Stimulated activated CD4-positive, alpha-beta T cell treated with anti-CD3 and anti-CD28 coated beads, Interleukin-4, amount 100 ng/mL, for 4 hours (primary cell): ENCODE measurements at places on chromosomes 5 and 9.

- DNase-seq, result no peak
Observed at GRCh38 chr5:58703925-58704555, 121.2 kb downstream of the RAB3C start.

DNA sequence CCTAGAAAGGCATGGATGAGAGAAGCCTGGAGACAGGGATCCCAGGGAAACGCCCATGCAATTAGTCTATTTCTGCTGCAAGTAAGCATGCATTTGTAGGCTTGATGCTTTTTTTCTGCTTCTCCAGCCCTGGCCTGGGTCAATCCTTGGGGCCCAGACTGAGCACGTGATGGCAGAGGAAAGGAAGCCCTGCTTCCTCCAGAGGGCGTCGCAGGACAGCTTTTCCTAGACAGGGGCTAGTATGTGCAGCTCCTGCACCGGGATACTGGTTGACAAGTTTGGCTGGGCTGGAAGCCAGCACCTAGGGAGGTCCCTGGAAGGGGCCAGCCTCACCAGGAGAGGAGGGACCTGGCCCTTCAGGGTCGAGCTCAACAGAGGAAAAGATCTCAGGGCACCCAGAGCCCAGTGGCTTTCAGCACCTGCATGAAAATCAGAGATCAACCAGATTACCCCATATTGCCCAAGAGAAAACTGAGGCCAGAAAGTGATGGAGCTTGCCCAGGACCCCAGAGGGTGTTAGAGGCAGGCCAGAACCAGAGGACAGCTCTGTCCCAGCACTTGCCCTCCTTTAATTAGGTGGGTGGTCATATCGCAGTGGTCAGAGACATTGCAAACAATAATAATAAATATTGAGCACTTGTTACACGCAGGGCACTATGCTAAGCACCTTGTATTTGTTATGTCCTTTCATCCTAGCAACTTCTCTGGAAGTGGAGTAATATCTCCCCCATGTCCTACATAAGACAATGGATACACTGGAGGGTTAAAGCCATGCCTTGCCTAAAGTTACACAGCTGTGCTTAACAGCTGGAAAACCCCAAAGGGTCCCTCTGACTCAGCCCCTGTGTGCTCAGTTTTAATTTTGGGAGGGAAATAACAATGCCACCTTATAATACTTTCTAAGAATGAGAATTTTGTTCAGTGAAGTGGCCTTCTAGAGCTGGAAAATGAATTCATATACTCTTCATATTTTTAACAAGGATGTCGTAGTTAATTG, 67.1 kb downstream of the KLF4 start:
- no peak for DNase-seq

DNA sequence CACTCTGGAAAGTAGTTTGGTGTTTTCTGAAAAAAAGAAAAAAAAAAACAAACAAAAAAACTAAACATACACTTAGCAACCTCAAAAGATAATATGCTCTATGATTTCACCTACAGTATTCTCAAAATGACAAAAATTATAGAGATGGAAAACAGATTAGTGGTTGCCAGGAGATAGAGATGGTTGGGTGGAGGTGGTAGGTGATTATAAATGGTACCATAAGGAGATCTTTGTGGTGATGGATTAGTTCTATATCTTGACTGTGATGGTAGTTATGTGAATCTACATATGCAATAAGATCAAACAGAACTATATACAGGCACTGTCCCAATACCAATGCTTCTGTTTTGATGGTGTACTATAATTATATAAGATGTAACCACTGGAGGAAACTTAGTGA, 32.0 kb downstream of the PTBP3 start:
- no peak for DNase-seq

GRCh38 chr9:84139296-84140070, 158.9 kb downstream of the RMI1 start:
- no peak for DNase-seq

DNA sequence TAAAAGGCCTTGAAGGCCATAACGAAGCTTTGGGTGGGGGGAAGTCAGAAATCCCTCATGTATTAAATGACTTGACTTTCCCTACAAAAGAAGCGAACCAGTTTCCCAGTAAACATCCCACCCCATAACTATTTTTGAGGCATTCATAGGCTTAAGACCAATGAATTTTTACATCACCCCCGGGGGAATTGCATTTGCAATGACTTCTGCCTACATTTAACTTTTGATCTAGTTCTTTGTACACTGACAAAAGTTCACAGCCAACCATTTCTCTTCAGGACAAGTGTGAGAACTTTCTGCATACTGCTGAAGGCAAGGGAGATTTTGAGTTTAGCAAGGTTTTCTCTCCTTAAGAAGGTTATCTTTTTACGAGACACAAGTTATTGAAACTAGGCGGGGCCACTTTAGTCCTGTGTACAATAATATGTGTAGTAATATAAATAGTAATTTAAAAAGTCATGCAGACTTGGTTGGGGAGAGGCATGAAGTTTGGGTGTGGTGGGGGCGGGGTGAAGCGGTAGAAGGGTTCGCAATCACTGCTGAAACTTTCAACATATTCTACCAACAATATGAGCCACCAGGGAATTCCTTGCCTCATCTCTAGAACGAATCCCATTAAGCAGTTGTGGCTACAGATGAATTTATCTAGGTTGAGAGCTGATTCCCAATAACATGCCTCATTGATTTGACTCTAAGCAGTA, 2.5 kb downstream of the TJP2 start:
- DNase-seq, result no peak

GRCh38 chr9:132350861-132351315, 3.9 kb downstream of the SETX start:
- DNase-seq, result no peak

DNA sequence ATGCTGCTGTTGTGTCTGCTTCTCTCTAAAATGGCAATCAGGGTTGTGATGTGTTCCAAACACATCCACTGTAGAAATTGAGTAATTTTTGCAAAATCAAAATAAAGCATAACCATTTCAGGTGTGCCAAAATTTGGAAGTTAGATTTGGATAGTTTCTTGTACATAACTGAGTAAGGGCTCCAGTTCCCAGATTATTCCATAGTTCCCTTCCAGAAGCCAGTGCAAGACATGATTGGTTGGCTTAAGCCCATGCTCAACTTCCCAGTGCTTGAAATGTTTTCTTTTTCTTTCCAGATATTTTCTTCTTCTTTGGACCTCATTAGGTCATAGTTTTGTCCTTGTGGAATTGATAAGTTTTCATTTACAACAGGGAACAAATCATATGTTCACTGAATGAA, 64.2 kb downstream of the SNCAIP start:
- DNase-seq, result no peak

DNA sequence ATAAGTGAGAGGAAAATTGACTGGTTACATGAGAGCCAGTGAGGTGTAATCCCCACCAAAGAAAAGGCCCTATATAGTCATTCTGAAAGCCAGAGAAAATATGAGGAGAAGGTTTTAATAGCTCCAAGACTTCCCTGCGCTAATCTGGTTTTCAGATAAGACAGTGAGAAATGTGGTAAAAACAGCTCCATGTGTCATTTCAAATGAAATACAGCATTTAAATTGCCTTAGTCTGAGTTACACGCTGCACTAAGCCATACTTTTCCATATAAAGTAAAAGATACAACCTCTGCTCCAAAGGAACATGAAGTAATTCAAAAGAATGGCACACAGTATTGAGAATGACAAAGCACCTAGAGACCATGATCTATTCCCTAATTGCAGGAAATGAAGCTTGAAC, 378.0 kb upstream of the PDE4D start:
- no peak for DNase-seq

- no peak for DNase-seq
Observed at GRCh38 chr5:59798862-59799667, 94.5 kb downstream of the PDE4D start.

GRCh38 chr5:145924849-145925248, 11.5 kb upstream of the SH3RF2 start:
- DNase-seq, result no peak

DNA sequence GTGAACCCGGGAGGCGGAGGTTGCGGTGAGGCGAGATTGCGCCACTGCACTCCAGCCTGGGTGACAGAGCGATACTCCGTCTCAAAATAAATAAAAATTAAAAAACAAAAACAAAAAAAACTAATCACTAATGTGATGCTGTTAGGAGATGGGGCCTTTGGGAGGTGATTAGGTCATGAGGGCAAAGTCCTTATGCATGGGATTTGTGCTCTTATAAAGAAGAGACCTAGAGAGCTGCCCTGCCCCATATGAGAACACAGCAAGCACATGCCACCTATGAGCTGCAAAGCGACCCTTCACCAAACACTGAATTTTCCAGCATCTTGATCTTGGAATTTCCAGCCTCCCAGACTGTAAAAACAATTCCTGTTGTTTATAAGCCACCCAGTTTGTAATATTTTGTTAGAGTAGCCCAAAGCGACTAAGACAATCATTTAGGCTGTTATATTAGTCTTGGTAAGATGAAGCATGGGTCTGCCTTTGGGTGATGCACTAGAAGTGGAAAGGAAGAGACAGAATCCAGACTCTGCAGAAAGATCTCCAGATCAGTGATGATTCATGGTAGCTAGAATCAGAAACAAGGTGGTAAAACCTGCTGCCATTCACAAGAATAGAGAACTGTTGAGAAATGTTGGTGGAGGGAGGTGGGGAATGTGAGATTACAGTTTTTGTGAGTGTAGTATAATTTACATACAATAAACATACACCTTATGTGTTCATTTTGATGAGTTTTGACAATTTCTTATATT, 26.2 kb downstream of the GPR21 start:
- DNase-seq, result no peak

- peak; percentile 45 for DNase-seq
Observed at GRCh38 chr5:54905942-54906537, 79.4 kb downstream of the ESM1 start.

- DNase-seq, result no peak
Observed at GRCh38 chr9:35510754-35511428, 21.0 kb downstream of the RUSC2 start.

- no peak for DNase-seq
Observed at GRCh38 chr5:115813719-115814118, 2.7 kb downstream of the CDO1 start.

DNA sequence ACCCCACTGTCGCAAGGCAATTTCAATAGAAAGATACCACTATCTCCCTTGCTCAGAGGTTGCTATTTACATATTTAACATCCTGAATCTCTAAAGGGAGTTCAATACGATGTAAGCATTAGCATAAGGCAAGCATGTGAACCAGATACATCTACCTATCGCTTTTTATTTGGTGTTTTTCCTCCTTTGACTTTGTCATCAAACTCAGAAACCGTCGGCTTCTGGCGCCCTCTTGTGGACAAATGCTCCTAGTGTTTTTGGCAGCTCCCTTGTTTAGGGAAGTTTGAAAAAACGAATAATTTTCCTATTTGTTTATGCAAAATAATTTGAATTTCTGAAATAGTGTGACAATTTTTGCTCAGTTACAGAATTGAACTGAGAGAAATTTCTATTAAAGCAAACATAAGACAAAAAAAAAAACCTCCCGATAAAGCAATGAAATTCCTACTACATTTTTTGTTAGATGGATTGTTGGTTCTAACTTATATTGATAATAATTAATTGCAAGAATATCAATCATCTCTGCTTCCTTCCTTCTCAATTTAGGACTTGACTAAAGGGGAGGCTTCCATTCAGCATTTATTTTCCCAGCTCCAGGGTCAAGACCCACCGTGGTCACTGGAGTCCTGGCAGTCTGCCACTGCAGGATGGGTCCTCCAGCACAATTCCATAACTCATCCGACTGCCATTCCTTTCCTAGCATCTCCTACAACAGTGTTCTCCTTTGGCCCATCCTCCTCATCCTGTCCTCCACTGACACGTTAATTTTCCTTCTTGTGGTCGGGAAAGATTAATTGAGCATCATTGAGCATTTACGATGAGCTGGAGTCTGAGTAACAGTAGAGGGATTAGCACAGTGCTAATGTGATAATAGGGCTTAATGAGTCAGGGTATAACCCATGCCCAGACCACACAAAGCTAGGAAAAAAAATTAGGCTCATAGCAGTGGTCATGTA, 131.8 kb upstream of the CHD1 start:
- peak; percentile 73 for DNase-seq

- DNase-seq, result no peak
Observed at GRCh38 chr9:70043689-70044489, at the start of gene MAMDC2. TSS of gene MAMDC2 (plus strand) at chr9:70043848. CDS start at chr9:70044198, 350 bp downstream.

DNA sequence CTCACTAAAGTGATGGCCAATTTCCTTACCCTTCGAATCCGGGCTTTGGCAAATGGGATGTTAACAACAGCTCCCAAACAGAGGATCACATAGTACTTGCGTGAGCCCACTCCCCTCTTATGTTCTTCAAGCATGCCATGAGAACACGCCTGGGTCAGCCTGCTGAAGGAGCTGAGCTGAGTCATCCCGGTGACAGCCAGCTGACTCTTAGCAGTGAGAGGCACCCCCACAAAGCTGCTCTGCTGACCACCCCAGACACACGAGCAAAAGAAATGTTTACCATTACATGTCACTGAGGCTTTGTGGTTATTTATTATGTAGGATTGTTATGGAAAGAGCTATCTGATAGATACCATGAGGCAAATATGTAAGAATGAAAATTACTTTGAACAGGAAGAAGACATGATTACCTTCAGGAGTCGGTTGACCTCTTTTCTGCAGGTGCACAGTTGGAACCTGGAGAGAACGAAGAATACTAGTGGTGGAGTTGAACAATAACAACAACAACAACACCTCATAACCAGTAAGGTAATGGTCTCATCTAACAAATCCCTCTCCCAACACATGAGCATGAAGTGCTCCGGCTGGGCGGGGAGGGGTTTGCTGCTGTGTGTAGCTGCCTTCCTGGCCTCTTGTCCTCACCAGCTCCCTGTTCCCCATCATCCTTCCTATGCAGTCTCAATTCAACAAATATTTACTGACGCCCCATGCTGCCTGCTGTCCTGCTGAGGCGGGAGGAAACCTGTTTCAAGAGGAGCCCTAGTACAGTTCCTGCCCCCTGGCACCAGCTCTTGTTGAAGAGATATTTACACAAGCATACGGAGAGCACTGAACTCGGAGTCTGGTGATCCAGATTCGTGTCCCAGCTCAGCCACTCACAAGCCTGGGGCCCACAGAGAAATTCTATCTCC, 69.4 kb upstream of the LHFPL2 start:
- DNase-seq, result no peak

GRCh38 chr9:99860266-99860665, 38.6 kb downstream of the NR4A3 start:
- no peak for DNase-seq

DNA sequence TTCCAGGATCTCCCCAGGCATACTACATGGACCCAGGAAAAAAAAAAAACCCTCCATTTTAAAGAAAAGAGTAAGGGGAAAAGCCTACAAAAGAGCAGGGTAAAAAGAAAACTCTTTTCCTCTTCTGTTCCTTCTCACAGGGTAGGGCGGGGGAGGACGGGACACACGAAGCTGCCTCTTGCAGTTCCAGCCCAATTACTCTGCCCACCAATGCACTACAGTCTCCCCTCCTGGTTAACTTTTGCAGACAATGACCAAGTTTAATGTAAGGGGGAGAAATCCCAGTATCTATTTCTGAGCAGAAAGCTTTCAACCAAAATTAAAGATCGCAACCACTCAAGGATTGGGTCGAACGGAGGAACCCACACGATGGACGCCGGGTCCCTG, 1.3 kb downstream of the BRD3 start:
- no peak for DNase-seq

DNA sequence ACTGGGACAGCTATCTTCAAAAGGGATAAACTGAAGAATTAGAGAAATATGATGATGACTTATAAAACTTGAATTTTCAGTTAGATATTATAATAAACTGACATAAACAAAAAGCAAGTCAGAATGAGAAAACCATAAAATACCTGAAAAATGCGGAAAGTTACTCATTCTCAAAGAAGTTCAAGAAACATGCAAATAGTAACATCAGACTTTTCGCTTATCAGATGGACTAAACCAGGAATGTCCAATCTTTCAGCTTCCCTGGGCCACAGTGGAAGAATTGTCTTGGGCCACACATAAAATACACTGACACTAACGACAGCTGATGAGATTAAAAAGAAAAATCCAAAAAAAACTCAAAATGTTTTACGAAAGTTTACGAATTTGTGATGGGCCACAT, 53.9 kb downstream of the DROSHA start:
- no peak for DNase-seq
